ENCODE measurements at places on chromosomes 11 and 22.

GRCh38 chr11:10005955-10006525, 288.0 kb downstream of the SBF2 start:
- DNase-seq, result no peak

- no peak for DNase-seq
Observed at GRCh38 chr11:129974237-129974636, 28.4 kb downstream of the PRDM10 start.

GRCh38 chr11:28017816-28018215, 90.1 kb downstream of the KIF18A start:
- no peak for DNase-seq

- DNase-seq, result no peak
Observed at GRCh38 chr22:43198936-43199335, 12.0 kb upstream of the TTLL12 start.

- DNase-seq, result no peak
Observed at GRCh38 chr22:20721409-20722218, 52.3 kb upstream of the SERPIND1 start.

DNA sequence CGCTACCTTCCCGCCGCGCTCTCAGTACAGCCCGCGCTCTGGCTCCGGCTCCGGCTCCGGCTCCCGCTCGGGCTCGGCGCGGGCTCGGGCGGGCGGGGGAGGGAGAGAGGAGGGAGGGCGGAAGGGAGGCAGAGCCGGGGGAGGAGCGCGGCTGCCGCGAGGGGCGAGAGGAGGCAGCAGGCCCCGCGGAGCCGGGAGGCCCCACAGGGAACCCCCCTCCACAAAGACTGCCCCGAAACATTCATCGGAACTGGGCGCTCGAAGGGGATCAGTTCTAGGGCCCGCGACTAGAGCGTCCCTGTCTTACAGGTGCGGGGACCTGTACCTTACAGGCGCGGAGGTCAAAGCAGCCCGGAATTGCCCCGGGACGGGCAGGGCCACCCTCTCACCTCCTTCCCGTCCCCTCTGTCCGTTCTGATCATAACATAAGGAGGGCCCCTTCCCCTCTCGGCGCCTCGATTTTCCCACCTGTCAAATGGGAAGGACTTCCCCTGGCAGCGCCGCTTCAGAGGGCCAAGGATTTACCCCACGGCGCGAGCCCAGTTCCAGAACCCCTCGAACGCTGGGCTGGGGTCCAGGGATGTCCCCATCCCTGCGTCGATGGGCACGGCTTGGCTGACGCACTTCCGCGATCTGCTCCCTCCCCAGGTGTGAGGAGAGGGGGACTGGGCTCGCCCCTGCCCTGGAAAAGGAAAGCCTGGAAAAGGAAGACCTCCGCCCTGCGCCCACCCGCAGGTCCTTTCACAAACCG, at the start of gene SHISA8:
TSS of gene SHISA8 (minus strand) at position 40 of the 751 bp plus-strand sequence. CDS start 407 bp downstream, outside the sequence.
- peak; percentile 60 for DNase-seq

- DNase-seq, result no peak
Observed at GRCh38 chr11:81421251-81421860, 1312.3 kb downstream of the FAM181B start.

DNA sequence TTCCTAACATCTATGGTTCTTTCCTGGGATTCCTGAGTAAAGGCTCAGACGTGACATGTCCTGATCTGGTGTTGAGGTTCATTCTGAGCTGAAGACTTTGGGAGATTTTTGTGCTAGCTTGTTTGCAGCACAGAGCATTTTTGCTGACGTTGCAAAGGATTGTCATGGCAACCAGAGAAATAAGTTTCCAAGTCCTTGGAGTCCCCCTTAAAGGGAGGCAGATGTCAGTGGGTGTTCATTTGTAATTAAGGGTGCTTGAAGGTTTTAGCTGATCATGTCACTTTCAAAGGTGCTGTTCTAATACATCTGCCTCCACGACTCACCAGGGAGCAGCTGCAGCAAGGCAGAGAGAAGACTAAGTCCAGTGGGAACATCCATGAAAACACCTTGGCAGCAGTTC, 5.4 kb upstream of the SYN3 start:
- no peak for DNase-seq

DNA sequence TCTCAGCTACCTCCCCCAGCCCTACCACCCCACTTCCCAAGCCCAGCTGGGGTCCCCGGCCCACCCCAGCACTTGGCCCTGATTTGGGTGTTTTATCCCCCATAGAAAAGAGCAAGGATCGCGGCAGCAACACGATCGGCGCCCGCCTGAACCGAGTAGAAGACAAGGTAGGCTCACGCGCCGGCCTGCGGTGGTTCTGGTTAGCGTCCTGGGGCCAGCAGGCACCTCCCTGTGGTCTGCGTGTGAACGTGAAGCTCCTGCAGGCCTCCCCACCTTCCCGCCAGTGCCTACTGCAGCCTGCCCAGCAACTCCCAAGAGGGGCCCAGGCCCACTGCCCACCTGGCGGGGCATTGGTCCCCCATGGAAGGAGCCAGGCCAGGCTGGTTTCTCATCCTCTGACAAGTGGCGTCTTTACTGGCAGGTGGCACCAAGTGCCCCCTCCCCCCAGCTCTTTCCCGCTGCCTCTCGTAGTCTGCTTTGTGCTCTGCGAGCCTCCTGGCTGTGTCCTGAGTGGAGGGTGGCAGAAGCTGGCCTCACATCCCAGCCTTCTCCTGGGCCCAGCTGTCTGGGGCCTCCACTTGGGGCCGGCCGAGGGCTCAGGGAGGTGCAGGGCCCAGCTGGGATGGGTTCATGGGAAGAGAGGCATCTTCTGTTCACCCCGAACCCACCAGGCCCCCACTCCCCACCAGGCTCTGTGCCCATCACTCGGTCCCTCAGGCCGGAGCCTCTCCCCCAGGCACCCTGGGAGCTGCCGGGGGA, 78.3 kb upstream of the KCNQ1OT1 start:
- no peak for DNase-seq

GRCh38 chr11:132347156-132348090, 977.0 kb downstream of the NTM start:
- no peak for DNase-seq

- no peak for DNase-seq
Observed at GRCh38 chr11:121515335-121515671, 62.5 kb upstream of the SORL1-AS1 start.

GRCh38 chr11:124943254-124943616, 7.4 kb upstream of the HEPACAM start:
- DNase-seq, result no peak

GRCh38 chr11:133386852-133387251, 145.4 kb downstream of the OPCML start:
- DNase-seq, result no peak

GRCh38 chr22:25447067-25447685, 117.3 kb upstream of the GRK3 start:
- DNase-seq, result no peak

DNA sequence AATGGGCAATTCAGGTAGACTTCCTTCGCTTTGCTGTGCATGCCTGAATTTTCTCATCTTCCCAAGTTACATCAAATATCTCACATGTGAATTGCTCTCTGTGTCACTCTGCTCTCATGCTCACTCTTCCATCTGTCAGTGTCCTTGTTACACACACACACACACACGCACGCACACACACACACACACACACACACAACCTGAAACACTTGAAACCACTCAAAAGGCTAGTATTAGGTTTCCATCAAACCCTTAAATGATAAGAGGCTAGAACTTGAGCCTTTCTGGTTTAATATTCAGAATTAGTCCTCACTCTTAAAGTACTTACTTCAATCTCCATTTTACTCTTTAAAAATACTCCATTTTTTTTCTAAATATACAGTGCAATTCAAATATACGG, 282.4 kb downstream of the C11orf87 start:
- DNase-seq, result no peak

GRCh38 chr11:93000511-93001476, 31.3 kb downstream of the MTNR1B start:
- no peak for DNase-seq

DNA sequence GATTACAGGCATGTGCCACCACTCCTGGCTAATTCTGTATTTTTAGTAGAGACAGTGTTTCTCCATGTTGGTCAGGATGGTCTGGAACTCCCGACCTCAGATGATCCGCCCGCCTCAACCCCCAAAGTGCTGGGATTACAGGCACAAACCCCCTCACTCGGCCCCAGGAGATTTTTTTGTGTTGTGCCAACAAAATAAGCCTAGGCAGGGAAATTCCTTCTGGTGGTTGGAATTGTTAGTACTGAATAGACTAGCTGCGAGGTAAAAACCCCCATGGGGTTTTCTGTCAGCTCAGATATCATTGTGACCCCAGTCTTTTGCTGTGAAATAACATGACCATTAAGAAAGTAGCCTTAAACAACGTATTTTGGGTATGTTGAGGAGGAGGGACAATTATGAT, 144.9 kb downstream of the BCR start:
- DNase-seq, result no peak

DNA sequence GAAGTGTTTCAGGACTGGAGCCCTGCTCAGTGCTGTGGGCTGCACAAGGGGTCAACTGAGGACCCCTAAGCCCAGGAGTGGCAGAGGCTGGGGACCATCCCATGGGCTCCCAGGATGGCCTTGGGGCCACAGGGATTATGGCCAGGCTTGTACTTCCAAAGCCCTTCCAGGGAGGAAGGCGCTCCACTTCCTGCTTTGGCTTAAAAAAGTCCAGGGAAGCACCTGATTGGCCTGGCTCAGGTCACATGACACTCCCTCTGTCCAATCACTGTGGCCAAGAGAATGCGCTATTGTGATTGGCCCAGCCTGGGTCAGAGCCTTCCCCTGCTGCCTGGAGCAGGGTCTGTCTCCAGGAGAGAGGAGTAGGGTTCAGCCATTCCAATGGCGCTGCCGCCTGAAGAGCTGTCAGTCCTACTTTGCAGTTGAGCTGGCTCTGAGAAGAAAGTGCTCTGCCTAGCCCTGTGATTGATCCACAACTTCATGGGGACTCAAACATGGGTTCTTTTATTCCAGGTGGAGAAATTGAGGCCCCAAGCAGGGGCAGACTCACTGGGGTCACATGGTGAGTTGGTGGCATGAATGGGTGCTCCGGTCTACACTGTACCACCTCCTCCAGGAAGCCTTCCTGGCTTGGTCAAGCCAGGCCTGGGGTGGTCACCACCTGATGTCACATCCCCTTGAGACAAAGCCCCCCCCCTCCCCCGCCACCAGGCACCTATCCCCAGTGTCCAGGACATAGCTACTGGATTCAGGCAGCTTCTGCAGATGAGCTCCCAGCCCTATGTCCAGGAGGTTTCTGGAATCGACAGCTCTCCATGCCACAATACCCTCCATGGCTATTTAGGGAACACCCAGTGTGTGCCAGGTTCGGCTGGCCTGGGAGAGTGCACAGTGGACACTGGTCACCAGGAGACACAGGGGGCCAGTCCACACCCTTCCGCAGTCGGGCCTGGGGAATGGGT, 48.2 kb downstream of the RTN4R start:
- no peak for DNase-seq

DNA sequence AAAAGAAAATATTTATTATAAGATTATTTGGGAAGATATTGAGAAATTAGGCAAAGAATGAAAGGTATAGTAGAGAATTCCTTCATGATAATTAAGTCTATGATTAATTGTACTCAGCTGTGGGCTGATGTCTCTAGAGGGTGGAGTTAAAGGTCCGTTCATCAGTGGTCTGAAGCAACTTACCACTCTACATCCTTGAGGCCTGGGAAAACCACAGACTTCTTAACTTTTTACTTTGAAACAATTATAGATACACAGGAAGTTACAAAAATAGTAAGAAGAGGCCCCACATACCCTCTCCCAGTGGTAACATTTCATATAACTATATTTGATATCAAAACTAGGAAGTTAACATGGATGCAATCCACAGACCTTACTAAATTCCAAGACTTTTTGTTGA, 167.0 kb upstream of the NECTIN1 start:
- no peak for DNase-seq

DNA sequence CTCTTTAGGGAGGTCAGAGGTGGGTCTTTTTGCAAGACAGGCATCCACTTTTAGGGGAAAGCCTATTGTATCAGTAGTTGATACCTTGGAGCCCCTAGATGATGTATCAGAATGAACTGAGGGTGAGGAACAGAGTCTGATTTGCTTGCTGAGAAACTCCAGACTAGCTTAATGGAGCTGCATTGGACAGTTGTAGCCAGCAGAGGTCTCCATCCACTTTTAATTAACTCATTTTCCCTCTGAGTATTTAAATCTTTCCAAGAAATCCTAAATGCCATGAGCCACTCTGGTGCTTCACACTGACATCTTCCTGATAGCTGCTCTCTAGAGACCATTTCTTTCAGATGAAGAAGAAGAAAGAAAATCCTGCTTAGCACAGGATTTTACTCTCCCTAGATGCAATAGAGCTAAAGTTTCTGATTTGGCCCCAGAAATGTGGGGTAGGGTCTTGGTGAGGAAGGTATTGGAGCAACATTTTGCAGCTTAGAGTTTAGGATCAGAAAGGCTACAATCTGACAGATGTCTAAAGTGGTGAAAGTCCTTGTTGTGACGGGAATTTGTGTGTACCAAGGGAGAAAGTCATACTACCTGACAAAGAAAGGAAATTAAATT, 38.0 kb downstream of the EXT2 start:
- DNase-seq, result no peak

DNA sequence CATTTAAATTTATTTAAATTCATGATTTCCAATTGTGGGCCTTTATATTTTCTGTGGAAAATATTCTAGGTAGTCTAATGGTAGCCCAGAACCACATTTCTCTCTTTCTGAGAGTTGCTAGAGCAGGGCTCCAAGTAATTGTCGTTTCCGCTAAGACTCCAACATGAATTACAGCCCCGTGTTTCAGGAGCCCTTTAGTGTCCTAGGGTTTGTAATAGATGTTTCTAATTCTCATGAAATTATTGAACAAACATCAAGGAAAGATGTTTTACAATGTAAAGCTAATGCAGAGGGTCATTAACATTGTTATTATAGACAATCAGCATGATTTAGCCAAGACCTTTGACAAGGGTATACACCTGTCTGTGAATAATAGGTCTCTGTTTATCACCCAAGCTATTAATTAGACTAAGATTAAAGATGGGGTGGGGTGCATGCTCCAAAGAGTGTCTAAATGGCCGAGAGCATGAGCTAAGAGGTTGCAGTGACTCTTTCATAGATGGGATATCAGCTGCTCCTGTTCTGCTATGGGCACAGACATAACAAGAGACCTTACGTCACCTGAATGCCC, 81.8 kb upstream of the NTM start:
- DNase-seq, result no peak

GRCh38 chr11:62427630-62428233, 8.9 kb downstream of the SCGB1A1 start:
- peak; percentile 35 for DNase-seq

DNA sequence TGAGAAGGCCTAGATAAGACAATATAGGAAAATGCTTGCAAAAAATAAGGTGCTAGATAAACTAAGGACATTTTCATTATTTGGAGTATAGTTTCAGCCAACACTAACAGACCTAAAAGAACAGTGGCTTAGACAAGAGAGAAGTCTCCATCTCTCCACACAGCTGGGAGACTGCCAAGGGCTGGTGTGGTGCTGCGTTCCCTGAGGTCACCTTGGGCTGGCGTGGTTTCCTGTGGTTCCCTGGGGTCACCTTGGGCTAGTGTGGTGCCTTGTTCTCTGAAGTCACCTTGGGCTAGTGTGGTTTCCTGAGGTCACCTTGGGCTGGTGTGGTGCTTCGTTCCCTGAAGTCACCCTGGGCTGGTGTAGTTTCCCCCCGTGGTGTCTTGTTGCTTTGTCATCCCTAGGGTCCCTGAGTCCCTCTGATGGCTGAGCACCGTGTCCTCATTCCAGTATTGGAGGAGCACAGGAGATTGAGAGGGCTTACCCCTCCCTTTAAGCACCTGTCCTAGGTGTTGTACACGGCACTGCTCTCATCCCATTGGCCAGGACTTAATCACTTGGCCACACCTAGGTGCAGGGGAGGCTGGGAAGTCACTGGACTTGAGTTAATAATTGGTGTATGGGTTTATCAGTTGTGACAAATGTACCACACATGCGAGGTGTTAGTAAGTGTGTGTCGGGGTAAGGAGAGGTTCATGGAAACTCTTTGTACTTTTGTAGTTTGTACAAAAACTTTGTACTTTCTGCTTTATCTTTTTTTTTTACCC, 14.9 kb downstream of the SAMM50 start:
- no peak for DNase-seq

All from activated naive CD4-positive, alpha-beta T cell treated with Interleukin-2 at 50 U/mL for 16 hours (primary cell).